ENCODE measurements at places on chromosomes 7 and 10.

GRCh38 chr7:140657891-140658290 lies 14.9 kb upstream of the ADCK2 start:
- no peak for DNase-seq

- DNase-seq: no peak
These were observed 11.9 kb downstream of the TMEM120A start for GRCh38 chr7:75982306-75983064.

DNA sequence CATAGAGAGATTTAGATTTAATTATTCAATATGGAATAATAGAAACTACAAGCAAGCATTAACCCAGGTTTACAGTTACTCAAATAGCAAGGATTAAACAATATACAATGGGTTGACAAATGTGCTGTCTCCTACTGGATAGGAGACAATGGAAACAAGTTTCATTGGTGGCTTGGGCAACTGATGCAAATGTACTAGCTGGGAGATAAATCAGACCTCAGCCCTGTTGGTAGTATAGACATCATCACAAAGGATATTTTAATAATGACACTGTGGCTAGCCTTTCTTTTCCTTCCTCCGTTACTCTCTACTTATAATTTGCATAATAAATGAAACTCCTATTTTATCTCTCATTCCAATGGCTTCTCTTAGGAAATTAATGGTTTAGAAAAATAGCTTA lies 96.5 kb upstream of the DKK1 start:
- DNase-seq: no peak

DNA sequence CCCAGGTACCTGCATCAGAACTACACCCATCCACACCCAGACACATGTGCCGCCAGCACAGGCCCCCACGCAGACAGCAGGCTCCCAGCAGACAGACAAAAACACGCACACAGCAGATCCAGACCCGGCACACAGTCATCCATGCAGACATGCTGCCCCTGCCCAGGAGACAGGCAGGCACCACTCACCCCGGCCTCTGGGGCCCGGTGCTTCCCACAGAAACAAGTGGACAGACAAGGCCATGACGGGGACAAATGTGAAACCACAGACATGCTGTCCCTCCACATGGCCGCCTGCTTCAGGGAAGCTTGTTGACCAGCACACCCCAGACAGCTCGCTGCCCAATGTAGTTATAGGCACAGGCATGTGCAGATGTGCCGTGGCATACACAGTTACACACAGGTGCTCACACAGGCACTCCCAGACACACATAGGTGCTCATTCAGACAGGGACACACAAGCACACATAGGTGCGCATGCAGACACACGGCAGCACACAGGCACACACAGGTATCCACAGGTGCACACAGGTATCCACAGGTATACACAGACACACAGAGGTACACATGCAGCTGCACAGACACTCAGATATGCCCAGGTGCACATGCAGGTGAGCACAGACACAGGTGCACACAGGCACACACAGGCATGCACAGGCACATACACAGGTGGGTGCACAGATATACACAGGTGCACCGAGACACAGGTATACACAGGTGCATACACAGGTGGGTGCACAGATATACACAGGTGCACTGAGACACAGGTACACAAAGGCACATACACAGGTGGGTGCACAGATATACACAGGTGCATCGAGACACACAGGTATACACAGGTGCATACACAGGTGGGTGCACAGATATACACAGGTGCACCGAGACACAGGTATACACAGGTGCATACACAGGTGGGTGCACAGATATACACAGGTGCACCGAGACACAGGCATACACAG lies 10.5 kb upstream of the SCART1 start:
- DNase-seq: no peak

DNA sequence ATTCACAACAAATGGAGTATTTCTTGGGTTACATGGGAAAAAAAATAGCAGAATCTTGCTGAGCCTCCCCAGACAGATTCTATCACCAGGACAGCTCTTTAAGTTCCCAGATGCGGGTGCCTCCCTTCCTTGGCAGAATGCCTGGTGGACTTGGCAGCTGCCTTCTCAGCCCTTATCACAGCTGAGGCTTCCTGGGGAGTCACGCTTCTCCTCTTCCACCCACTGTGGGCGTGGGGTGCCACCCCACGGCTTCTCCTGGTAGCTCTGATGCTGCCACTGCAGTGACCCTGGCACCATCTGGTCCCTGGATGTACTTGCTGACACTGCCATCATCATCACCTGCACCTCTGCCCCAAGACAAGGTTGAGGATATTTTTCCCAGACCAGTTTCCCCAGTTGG lies 16.2 kb upstream of the NME8 start:
- DNase-seq: no peak

- DNase-seq: no peak
These were observed 595.3 kb upstream of the MGMT start for GRCh38 chr10:128871671-128872231.

DNA sequence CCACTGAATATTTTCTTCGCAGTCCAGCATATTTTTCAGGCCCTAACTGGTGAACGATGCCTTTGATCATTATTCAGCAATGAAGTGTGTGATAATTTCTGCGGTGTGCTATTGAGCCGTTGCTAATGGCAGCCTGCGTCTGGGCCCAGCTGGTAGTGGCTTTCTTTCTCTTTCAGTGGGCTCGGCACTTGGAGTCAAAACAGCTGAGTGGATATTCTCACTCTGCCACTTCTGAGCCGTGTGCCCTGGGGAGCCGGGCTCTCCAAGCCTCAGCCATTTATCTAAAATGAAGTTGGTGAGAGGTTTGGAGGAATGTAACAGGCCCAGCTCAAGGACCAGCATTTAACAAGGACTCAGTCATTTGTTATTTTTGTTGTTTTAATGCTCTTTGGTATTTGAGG lies 87.5 kb upstream of the IFRD1 start:
- no peak for DNase-seq

- peak; percentile 43 for DNase-seq
These were observed 92.6 kb downstream of the PTPRE start for GRCh38 chr10:127999297-128000129.

DNA sequence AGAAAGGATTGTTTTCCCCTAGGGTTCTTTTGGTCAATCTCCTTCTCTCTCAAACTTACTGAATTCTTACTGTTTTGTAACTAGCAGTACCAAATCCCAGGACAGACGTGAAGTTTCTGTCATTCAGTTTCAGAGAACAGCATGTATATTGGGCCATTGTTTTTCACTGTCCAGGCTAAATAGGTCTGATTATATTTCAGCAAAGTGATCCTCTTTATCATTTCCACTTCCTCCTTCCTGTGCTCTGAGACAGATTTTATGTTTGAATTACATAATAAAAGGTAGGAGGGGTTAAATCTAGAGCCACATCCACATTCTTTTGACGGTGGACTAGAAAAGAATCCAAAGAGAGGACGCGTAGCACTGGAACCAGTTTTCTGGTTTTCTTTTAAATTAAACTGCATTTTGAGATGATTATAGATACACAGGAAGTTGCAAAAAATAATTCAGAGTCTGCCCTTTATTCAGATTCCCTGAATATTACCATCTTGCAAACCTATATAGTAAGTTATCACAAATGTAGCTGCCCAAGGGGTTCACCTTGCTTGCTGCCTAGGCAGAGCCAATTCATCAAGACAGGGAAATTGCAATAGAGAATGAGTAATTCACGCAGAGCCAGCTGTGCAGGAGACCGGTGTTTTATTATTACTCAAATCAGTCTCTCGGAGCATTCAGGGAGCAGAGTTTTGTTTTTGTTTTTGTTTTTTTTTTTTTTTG lies 40.1 kb downstream of the AKR1E2 start:
- DNase-seq: no peak

DNA sequence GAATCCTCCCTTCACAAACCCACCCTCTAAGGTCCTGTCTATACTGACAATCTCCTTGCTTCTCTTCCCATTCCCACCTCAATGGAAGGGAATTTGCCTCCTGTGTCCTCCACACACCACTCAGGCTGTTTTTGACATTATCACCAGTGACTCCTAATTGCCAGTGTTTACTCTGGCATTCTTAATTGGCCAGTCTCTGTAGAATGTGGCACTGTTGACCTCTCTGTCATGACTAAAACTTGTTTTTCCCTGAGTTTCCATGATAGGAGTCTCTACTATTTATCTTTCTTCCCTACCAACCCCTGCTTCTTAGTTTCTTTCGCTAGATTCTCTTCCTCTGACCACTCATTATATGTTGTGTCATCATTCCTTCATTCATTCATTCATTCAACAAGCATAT lies 12.1 kb downstream of the SLC16A12 start:
- no peak for DNase-seq

- DNase-seq: no peak
These were observed 349.3 kb upstream of the VWC2 start for GRCh38 chr7:49424109-49424508.

GRCh38 chr7:24755541-24756407 lies 1.5 kb downstream of the GSDME start:
- DNase-seq: no peak

- DNase-seq: no peak
These were observed 73.2 kb downstream of the SEM1 start for GRCh38 chr7:96636342-96636860.

DNA sequence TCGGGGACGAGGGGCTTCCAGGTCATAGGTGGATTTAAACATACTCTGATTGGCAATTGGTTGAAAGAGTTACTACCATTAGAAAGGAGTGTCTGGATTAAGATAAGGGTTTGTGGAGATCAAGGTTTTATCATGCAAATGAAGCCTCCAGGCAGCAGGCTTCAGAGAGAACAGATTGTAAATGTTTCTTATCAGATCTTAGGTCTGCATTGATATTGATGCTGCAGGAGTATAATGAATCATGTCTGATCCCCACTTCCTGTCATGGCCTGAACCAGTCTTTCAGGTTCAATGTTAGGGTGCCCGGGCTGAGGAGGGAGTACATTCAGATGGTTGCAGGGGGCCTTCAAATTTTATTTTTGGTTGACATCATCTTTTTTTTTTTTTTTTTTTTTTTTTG lies 51.4 kb downstream of the SH3PXD2A start:
- no peak for DNase-seq

DNA sequence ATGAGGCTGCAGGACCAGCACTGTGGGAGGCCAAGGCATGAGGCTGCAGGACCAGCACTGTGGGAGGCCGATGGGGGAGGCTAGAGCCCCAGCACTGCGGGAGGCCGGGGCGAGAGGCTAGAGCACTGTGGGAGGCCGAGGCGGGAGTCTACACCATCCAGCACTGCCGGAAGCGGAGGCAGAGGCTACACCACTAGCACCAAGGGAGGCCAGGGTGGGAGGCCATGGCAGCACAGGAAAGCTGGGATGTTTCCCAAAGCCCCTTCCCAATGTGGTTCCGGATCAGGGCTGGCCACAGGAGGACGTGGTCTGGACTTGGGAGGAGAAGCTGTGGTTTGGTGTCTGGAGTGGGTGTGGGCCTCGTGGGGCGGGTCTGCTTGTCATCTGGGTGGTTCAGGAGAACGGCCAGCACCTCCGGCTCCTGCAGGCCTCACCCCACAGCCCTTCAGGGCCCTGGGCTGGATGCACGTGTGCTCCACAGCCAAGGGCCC lies 43.6 kb downstream of the PDGFA start:
- no peak for DNase-seq

- no peak for DNase-seq
These were observed 1190.9 kb downstream of the TYW1 start for GRCh38 chr7:68187532-68187931.

DNA sequence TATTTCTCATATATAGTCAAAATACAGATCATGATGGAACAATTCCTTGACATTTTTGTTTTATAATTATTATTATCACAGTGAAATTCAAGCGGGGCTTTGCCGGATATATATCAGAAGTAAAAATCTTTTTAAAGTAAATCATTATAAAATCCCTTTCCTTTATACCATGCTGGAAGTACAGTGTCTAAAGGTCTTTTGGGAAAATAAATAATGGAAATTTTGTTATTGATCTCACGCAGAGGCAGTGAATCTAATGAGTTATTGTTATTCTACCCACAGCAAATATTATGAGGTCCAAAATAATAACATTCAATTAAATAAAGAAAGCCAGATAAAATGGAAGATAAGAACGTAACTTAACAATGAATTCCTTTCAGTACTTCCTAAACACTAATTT lies 33.8 kb downstream of the GFRA1 start:
- DNase-seq: no peak

- no peak for DNase-seq
These were observed 661.3 kb upstream of the COBL start for GRCh38 chr7:51977913-51978312.

DNA sequence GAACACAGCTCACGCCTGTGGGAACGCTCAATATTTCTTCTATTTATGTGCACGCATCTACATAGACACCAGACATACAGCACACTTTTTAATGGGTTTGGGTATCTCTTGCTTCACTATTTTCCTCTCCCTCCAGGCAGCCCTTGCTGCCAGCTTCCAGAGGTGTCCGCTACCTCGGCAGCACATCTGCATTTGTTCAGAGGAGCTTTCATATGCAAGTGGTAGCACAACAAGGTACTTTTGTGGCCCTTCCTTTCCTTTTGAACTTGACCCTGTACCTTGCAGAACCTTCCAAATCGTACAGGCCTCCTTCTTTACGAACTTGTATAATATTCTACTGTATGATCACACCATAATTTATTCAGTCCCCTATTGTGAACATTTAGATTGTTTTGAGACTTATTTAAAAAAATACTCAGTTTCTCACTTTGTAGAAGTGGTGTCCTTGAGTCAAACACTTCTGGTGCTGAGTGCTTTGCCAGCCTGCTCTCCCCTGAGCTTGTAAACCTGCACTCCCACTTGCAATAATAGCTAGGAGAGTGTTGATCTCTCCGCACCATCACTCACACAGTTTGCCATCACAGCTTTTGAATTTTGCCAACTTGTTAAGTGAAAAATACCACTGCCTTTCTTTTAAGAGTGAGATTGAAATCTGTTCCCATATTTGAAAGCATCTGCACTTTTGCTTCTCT lies 106.0 kb upstream of the ZNF32 start:
- DNase-seq: no peak

- DNase-seq: no peak
These were observed 103.2 kb downstream of the NRG3 start for GRCh38 chr10:81978238-81978637.

DNA sequence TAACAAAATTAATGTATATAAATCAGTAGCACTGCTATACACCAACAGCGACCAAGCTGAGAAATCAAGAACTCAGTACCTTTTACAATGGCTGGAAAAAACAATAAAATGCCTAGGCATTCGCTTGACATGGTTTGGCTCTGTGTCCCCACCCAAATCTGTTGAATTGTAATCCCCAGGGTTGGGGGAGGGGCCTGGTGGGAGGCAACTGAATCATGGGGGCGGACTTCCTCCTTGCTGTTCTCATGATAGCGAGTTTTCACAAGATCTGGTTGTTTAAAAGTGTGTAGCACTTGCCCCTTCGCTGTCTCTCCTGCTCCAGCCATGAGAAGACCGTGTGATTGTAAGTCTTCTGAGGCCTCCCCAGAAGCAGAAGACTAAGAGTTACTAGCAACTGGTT lies 8.6 kb downstream of the ZNF786 start:
- no peak for DNase-seq

- no peak for DNase-seq
These were observed 93.9 kb upstream of the RET start for GRCh38 chr10:42982891-42983506.

- no peak for DNase-seq
These were observed 21.0 kb upstream of the AGMO start for GRCh38 chr7:15582773-15583172.

GRCh38 chr10:77249901-77250459 lies 387.6 kb downstream of the KCNMA1 start:
- no peak for DNase-seq
